Regular cardiac myocyte (primary cell): ENCODE measurements at places on chromosomes 12 and 14. TPM values are rescaled to one million over a fixed set of nuclear protein-coding genes. Genes with fewer than 3 reads are reported as not detected.

The KCNA5 gene
- total RNA-seq = not detected in 2 replicates

The CPNE6 gene
- total RNA-seq = not detected in 2 replicates

The SMIM41 gene
- total RNA-seq = 0.19 TPM in 1 of 2 replicates, not detected in the other

The SRRM4 gene
- not detected in 2 replicates for total RNA-seq

The HNF1A gene
- under 0.01 TPM in 1 of 2 replicates, not detected in the other for total RNA-seq
